Activated T-helper 1 cell treated with anti-CD3 and anti-CD28 coated beads, Interleukin-12 subunit alpha, Interleukin-12 subunit beta, Interleukin-2, Interleukin-4 antibody, amounts not matched to agents 30 ng/mL and 10 ng/mL and 1 ng/mL, durations not matched to agents 14 hours and 24 hours and 36 hours (primary cell): ENCODE measurements at places on chromosomes 7 and 10. TPM values are rescaled to one million over a fixed set of nuclear protein-coding genes. Genes with fewer than 3 reads are reported as not detected.
A peak's percentile ranks its signal among the peaks of the same experiment; 100 is the strongest.

Gene VAX1
- not detected in 2 replicates for total RNA-seq

Gene SPDYE16
- 0.15 TPM in 1 of 2 replicates, not detected in the other for total RNA-seq

GRCh38 chr7:102890292-102890970, 22.4 kb upstream of the LRRC17 start:
- no peak overlapping the region for H3K4me3 ChIP-seq
- no peak for DNase-seq
- no peak overlapping the region for H3K27ac ChIP-seq
- H3K4me1 ChIP-seq, result no peaks in the 10 kb centered on the region
- no peaks in the 10 kb centered on the region for H3K36me3 ChIP-seq

GRCh38 chr10:52027055-52027705, 286.9 kb upstream of the DKK1 start:
- peaks cover 2% of the 10 kb centered on the region for H3K27me3 ChIP-seq
- no peak overlapping the region for H3K27ac ChIP-seq
- H3K4me1 ChIP-seq, result no peaks in the 10 kb centered on the region
- H3K4me3 ChIP-seq, result no peak overlapping the region
- no peaks in the 10 kb centered on the region for H3K36me3 ChIP-seq
- DNase-seq, result no peak

GRCh38 chr7:75739796-75740672, 1.3 kb upstream of the HIP1 start:
- peak overlapping the region; percentile 93 for H3K4me3 ChIP-seq
- DNase-seq, result no peak
- peak overlapping the region; percentile 96 for H3K27ac ChIP-seq
- H3K36me3 ChIP-seq, result no peaks in the 10 kb centered on the region
- H3K4me1 ChIP-seq, result peaks cover 21% of the 10 kb centered on the region
- peaks cover 17% of the 10 kb centered on the region for H3K27me3 ChIP-seq

GRCh38 chr10:45403151-45403550, 29.1 kb downstream of the ALOX5 start:
- DNase-seq, result no peak
- H3K36me3 ChIP-seq, result peaks cover 18% of the 10 kb centered on the region
- H3K4me1 ChIP-seq, result peaks cover 15% of the 10 kb centered on the region
- peaks cover 35% of the 10 kb centered on the region for H3K27me3 ChIP-seq
- H3K27ac ChIP-seq, result no peak overlapping the region

DNA sequence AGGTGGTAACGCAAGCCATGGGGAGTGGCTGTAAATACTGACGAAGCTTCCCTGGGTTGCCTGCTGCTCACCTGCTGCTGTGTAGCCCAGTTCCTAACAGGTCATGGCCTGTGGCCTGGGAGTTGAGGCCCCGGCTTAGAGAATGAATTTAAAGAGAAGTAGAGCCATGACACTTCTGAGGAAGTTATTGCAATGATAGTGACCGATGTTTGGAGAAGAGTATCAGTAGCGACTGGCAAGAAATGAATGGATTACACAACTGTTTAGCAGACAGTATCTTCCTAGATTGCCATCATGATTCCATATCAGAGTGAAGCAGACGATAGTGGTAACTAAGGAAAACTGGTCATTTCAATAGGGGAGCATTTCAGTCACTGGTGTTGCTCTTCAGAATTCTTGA, 249.6 kb downstream of the PLXDC2 start:
- H3K27me3 ChIP-seq, result no peaks in the 10 kb centered on the region
- no peak overlapping the region for H3K4me3 ChIP-seq
- no peak for DNase-seq
- no peaks in the 10 kb centered on the region for H3K36me3 ChIP-seq

GRCh38 chr7:70183278-70183677, 585.0 kb downstream of the AUTS2 start:
- no peaks in the 10 kb centered on the region for H3K27me3 ChIP-seq
- no peak overlapping the region for H3K27ac ChIP-seq
- DNase-seq, result no peak
- no peaks in the 10 kb centered on the region for H3K4me1 ChIP-seq
- H3K36me3 ChIP-seq, result no peaks in the 10 kb centered on the region
